ENCODE measurements at places on chromosomes 5 and 9. TPM values are rescaled to one million over a fixed set of nuclear protein-coding genes. Genes with fewer than 3 reads are reported as not detected.

GRCh38 chr9:135606885-135607259 lies 32.5 kb downstream of the GLT6D1 start:
- no peak for DNase-seq

GRCh38 chr5:109697339-109697738 lies 7.6 kb downstream of the MAN2A1 start:
- no peak for DNase-seq

DNA sequence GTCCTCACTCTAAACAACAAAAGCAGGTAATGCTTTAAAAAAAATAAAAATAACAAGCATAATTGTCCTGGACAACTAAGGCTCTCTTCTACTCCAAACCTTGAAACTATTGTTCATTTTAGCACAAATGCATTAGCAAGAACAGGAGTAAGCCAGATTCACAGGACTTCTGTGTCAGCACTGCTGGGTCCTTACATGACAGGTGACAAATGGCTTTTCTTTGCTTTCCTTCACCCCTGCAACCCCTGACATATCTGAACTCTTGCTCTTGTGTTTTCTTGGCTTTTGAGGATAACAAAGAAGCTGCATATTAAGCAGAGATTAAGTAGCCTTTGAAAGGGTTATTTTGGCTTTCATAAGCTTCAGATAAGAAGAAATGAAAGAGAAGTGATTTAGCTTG lies 71.1 kb downstream of the ZNF474 start:
- DNase-seq, result no peak

- no peak for DNase-seq
Measured at GRCh38 chr9:93814077-93814956, 140.8 kb downstream of the BARX1 start.

KIF12 gene
- total RNA-seq, result 0.26 TPM

RORB gene
- 0.51 TPM for total RNA-seq

ZNF474 gene
- not detected for total RNA-seq

DDX4 gene
- total RNA-seq, result not detected

- DNase-seq, result no peak
Measured at GRCh38 chr9:27356446-27356845, 59.5 kb upstream of the EQTN start.

DNA sequence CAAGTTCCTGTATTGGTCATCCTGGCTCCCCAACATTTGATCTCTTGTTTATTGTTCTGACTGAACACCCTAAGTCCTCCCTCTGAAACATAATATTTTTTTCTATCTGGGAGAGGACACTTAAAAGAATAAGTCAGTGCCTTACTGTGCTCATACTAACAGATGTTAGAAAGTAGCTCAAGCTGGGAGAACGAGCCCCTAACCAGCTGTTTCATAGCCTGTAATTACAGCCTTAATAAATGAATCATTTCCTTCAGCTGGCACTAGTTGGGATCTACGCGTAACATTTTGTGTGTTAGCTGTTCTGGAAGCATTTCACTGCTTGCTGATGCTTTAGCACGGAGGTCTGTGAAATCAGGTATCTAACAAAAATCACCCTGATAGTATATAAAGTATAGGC lies 345.9 kb upstream of the RIOK2 start:
- DNase-seq, result no peak

MLANA gene
- not detected for total RNA-seq

DNA sequence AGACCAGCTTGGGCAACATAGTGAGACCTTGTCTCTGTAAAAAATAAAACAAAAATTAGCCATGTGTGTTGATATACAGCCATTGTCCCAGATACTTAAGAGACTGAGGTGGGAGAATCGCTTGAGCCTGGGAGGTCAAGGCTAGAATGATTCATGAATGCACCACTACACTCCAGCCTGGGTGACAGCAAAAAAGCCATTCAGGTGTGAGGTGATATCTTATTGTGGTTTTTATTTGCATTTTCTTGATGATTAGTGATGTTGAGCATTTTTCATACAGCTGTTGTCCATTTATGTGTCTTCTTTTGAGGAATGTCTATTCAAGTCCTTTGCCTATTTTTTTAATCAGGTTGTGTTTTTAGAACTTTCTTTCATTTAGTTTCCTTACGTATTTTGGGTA lies 23.2 kb downstream of the MTAP start:
- DNase-seq, result no peak

GRCh38 chr5:53318303-53318702 lies 162.1 kb upstream of the FST start:
- DNase-seq, result no peak

IL6ST gene
- 69.7 TPM for total RNA-seq

FST gene
- 3.3 TPM for total RNA-seq

DNA sequence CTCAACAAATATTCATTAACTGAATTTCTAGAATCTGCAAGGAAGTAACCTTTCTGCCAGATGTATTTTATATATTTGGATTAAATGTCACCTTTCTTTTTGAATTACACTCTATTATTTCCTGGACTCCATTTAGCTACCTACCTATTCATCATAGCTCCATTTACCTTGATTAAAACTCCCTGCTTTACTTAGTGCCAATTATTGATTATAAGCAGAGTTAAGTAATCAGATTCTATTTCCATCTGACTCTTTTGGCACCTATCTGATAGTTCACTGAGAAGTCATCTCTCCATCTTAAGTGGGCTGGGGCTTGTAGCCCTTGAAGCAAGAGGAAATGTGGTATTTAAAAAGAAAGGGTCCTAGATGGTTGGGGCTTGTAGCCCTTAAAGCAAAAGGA lies 88.6 kb downstream of the TRPM3 start:
- DNase-seq, result no peak

DNA sequence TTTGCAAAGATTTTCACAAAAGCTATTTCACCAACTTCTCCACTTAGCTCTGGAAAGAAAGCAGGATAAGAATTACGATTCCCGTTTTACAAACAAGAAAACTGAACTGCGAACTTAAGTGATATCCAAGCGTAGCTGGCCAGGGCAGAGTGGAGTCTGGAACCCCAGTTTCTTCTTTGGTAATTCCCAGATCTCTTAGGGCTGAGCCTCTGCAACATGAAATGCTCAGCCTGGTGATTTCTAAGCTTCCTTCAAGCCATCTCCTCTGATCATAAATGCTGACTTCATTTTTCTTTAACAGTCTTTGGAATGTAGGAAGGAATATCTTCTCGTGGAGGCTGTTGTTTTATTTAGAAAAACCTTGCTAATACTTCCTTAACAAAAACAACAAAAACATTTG lies 620.0 kb downstream of the CCDC171 start:
- no peak for DNase-seq

DNA sequence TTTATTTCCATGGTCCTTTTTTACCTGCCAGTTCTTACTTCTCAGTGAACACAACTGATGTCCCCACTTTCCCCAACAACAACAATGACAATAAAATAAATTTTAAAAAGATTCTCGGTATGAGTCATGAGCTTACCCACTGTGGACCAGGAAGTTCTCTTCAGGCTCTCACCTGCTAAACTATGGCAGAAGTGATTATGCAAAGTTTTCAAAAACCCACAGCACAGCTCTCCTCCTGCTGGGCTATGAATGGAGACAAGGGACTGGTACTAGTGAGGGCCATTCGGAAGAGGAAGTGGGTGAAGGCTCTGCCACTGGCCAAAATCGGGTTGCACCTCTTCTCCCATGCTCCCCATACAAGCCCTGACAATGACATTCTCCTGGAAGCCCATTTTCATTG lies 429.4 kb downstream of the PIK3R1 start:
- DNase-seq, result no peak

NPR3 gene
- 73.3 TPM for total RNA-seq

DNA sequence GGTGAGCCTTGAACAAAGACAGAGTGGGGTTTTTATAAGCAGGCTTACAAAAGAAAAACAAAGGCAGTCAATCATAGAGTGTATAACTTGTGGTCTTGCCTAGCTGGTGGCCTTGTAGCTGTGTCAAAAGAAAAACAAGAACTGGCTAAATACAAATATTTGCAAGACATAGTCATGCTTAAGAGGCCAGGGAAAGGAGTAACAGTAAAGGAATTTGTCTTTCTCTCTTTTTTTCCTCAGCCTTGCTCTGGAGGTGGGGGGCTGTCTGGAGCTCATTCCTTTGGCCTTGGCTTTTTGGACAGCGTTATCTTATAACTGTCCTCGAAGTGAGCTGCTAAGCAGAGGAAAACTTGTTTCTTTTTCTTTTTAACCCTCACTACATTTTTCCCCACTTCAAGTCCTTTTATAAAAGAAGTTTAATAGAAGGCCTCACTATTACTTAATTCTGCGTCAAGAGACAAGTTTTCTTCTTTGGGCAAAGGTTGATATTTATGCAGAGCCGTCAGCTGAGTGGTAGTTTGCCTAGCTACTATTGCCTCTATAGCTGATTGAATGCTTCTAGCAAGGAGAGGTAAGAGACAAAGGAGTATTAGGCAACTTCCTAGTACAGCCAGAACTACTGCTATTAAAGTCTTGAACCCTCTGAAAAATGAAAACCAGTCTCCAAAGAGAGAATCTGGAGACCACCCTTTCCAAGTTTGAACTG lies 14.3 kb downstream of the CEL start:
- DNase-seq, result no peak

DNA sequence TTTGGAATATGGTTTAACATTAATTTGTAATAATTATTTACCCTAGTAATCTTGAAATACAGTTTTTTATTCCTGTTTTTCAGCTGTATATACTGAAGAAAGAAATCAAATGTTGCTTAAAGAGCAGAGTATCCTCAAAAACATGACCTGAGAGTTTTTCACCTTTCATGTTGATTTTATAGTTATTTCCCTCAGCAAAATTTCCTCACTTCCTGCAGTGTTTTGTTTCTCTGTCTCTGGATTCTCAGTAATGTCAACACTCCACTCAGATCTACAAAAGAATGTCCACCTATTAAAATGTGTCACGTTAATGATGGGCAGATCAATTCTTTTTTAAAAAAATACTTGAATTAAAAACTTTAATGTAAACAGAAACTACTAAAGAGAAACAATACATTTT lies 398.3 kb downstream of the ANXA1 start:
- DNase-seq, result no peak

DNA sequence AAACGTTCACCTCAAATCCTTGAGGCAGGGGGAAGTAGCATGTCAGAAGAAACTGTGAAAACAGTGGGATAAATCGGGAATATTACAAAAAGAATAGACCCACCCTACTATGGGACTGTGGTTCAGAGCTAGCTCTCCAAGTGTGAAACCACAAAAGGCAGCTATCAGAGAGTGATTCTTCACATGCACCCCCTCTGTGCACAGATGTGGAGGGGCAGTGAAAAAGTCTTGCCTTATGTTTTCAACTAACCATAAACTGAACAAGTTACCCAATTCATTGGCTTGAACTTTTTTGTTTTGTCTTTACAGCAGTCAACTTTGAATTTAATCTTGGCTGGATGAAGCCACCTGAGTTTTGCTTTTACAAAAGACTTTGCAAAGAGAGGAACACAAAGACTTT lies 98.8 kb upstream of the NR4A3 start:
- DNase-seq, result no peak

SEMA4D gene
- total RNA-seq, result 14.8 TPM

KCTD16 gene
- total RNA-seq, result 0.44 TPM

DNA sequence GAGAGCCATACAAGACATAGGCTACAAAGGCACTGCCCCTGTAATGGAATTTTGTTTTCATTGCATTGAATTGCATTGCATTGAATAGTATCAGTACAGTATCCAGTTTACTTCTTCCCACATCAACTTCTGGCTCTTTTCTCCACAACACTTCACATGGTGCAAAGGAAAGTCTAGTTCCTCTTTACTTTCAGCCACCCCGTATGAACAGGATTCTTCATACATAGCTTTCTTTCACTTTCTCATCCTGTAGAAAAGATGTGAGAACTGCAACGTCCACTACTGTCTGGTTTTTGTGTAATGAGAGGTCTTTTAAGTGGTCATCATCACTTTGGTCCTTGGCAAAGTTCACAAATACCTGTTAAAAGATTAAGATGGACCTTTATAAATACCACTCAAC lies 20.2 kb downstream of the NIPSNAP3B start:
- no peak for DNase-seq

- DNase-seq, result no peak
Measured at GRCh38 chr9:132141344-132141947, 20.4 kb upstream of the NTNG2 start.

- peak; percentile 3 for DNase-seq
Measured at GRCh38 chr9:117044241-117044640, 357.1 kb downstream of the TRIM32 start.

GRCh38 chr5:160846642-160847041 lies 5.4 kb downstream of the ATP10B start:
- no peak for DNase-seq

GRCh38 chr9:113547501-113547900 lies 84.0 kb downstream of the RGS3 start:
- DNase-seq, result no peak

DNA sequence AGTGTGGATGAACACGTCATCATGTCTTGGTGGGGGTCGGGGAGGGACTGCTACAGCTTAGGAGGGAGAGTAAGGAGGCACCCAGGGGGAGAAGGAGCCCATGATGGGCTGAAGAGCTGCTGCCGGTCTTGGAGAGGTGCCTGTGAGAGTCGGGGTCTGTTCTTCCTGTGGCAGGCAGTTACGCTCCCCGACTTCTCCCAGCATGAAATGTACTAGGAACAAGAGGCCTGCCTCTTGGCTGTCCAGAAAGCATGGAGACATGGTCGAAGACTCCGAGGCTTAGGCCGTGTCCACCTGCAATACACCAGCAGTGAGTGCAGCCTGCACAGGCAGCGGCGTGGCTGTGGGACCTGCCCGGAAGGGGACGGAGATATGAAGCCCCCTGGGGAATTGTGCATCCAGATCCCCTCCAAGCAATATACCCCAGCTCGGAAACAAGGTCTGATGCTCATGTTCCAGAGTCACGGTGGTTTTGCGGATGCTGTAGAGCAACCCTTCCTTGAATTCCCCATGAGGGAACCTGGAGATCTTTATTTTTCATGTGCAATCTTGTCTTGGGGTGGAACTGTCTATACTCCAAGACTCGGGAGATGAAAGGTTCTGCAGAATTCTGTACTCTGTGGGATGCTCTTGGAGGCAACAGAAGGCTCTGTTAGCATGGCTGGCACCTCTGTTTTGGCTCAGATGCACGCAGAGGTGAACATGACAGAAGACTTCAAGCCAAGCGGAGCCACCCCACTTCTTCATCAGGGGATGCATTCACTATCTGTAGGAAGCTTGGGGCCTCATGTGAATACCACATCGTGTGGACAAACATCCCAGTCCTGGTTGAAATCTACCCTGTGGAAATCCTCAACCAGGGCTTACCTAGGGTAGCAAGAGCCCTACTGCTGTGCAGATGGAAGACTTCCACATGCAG lies 374.9 kb upstream of the IRX4 start:
- DNase-seq, result no peak

DNA sequence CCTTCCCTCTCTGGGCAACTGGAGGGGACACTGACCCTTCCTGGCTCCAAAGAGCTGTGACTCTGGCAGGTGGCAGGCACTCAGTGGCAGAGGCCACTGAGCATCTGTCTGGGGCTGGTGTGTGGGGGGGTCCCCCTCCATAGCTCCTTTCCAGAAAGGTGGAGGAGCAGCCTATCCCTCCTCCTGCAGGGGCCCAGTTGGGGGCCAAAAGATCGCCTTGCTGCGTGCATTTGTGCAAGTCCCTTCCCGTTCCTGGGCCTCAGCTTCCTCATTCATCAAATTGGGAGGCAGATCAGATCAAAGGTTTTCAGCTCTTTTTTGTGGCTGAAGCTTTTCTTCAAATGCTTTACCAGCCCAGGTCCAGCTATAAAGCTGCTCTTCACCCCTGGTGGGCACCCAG lies 77.7 kb downstream of the NTNG2 start:
- no peak for DNase-seq

- no peak for DNase-seq
Measured at GRCh38 chr5:65858316-65858715, 68.1 kb upstream of the ERBIN start.

GRCh38 chr9:1100945-1101344 lies 50.8 kb downstream of the DMRT2 start:
- peak; percentile 70 for DNase-seq

All from endothelial cell (in vitro differentiated cells).